Daoy (cell line): ENCODE measurements at places on chromosomes 1 and 21.

GRCh38 chr21:33403786-33404585 is 773 bp downstream of the IFNGR2 start:
- peak; percentile 55 for DNase-seq

DNA sequence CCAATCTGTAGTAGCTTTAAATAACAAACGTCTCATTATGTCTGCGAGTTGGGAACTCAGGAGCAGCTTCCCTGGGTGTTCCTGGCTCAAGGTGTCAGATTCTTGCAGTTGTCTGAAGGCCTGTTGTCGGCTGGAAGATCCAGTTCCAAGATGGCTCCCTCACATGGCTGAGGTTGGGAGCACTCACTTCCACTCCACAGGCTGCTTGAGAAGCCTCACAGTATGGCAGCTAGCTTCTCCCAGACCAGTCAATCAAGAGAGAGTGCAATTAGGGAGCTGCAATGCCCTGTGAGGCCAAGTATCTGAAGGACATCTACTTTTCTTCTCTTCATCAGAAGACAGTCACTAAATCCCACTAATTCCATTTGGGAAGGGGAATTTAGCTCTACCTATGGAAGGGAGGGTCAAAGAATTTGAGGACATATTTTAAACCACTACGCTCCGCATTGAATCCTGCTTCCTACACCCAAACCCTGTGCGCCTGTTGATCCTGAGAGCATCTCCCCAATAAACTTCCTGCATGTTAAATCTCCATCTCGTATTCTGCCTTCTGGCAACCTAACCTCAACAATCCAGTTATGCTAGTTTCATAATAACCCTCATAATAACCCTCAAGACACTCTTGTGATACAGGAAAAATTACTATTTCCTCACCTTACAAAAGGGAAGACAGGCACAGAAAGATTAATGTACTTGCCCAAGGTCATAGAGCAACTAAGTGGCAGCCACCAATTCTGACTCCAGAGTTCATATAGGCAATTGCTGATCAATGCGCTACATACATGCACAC is 3.6 kb upstream of the VPS26C start:
- no peak for DNase-seq

DNA sequence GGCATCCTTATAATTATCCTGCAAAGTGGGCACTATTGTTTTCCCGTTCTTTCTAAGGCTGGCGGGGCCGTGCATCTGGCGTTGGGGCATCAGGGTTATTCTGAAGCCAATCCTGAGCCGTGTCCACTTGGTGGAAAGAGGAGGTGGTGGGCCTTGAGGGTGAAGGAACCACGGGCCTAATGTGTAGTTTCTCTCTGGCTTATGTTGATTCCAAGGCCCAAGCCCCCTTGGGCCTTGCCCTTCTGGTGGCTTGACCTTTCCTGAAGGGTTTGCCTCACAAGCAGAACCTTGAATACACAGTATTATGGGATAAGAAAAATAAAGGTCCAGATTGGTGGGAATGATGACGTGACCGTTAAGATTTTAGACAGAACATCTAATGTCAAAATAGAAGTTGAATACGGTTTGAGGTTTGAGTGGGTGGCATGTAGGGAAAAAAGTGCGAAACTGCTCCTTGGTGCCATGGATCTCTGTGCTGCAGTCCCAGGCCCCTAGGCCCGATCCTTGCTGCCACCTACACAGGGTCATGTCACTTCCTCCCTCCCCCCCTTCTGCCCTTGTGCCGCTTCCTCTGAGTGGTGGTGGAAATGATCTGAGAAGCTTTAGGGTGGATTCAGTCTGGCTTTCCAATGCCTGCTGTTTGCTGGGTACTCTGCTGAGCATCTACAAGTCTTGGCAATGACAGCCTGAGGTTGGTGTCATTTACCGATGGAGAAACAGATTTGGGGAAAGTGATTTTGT is 90.5 kb downstream of the PRDM2 start:
- no peak for DNase-seq

GRCh38 chr1:12567288-12567819 is 50.7 kb downstream of the DHRS3 start:
- DNase-seq: no peak
